Upper lobe of right lung (tissue), 1 donor: ENCODE measurements at places on chromosomes 7 and 10. TPM values are rescaled to one million over a fixed set of nuclear protein-coding genes. Genes with fewer than 3 reads are reported as not detected.
A peak's percentile ranks its signal among the peaks of the same experiment; 100 is the strongest.

DNA sequence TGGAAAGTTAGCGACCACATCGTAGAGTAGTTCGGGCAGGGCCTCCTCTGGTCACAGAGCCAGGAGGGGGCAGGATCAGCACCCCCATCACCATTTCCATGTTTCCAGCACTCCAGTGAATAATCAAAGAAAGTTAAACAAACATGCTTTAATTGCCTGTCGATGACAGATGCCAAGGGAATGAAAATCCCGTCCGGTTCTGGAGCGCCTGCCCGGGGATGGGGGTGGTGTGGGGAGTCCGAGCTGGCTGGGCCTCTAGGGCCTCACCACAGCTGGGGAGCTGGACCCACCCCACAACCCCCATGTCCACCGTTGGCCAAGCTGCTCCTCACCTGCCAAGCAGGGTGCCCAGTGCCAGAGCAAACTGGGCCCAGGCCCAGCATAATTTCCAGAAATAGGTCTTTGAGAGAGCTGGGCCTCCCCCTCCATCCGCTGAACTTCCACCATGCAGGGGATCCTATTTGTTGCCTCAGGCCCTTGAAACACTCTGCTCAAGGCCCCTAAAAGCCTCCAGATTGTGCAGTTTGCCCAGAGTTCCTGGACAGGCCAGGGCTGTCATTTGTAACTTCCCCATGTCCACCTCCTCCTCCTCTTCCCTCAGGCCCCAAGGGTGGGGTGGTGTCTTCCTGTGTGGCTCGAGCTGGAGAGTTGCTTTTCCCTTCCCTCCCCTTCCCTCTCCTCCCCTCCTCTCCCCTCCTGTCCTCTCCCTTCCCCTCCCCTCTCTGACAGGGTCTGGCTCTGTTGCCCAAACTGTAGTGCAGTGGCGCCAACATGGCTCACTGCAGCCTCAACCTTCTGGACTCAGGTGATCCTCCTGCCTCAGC, 101.0 kb downstream of the MYL10 start:
- DNase-seq: peak; percentile 73

- DNase-seq: no peak
Measured at GRCh38 chr10:68564712-68565111, 4.6 kb downstream of the TET1 start.

The ITGA8 gene
- 33.9 TPM for total RNA-seq

GRCh38 chr10:69480068-69480412, 28.8 kb downstream of the TSPAN15 start:
- no peak for DNase-seq

The TMEM72 gene
- total RNA-seq: not detected

GRCh38 chr10:60801522-60801921, 23.2 kb downstream of the CDK1 start:
- DNase-seq: no peak

The KIAA1217 gene
- 23.5 TPM for total RNA-seq

- no peak for DNase-seq
Measured at GRCh38 chr10:101902820-101903145, 59.2 kb upstream of the KCNIP2 start.

The RAB11FIP2 gene
- 27.6 TPM for total RNA-seq

The DRGX gene
- total RNA-seq: not detected

DNA sequence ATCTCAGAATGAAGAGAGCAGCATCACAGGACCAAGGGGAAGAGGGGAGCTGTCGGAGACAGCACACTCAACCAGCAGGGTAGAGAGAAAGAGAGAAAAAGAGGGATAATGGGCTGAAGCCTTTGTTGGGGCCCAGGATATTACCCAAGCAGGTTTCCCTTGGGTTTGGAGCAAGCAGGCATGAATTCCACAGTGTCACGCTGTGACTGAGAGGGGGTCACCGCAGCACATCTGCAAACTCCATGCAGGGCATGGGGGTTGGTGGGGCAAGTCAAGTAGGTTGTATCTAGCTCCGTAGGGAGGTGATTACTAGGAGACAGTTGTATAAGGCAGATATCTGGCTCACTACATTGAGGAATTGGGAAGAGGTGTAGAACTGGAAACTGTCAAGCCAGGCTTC, 42.2 kb upstream of the SEMA3E start:
- DNase-seq: no peak

The PRKG1 gene
- total RNA-seq: 30.0 TPM

DNA sequence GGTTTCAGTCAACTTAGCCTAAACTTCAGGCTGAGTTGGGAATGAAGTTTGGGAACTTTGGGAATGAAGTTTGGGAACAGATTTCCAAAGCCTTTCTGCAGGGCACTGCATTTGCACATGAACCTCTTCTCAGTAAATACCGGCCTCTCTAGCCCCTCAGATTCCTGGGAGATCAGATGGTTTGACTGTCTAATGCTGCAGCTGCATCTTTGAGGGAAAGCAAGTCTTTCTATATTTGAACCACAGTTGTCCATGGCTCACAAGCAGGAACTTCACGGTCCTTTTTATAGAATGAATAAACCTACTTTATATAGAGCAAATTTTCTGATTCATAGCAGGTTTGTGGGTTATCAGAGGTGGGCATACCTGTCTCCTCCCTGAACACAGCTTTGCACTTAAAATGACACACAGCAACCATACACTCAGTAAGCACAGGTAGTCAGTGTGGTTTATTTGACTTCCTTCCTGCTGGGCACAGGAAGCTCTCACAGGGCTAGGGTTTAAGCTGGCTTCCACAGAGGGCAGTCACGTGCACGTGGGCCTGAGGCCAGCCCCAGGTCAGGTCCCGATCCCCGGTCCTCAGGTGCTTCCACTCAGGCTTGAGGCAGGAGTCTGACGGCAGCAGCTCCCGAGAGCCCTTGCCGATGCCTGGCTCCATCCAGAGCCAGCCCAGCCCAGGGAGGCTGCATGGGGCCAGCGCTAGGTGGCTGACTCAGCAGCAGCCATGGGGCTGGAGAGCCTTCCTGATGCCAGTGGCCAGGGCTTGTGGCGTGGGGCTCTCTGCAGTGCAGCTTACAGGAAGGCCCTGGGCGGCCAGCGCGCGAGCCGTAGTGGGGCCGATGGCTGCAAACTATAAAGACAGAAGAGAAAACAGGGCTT, 12.8 kb upstream of the MMP21 start:
- no peak for DNase-seq

DNA sequence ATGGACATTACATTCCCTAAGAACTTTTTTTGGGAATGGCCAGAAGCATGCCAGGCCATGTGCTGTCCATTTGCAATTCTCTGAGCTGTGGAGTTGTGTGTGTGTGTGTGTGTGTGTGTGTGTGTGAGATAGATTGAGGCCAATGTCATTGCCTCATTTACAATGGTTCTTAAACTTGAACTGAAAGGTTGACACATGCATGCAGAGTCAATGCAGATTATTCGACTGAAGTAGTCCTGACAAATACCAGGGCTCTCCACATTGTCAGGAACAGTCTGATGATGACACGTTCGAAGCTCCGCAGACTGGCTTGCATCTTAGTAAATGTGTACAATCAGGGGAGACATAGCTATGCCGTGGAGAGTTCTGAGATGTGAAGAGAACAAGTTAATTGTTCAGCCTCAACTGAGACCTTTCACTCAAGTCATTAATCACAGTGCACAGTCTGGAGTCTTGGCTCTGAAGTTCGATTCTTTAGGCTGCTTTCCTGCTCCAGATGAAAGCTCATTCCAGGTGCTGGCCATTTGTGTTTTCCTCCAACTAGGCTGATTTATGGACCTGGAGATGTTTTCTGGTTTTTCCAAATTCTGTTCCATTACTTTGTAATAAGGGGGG, 921.9 kb downstream of the LRMDA start:
- no peak for DNase-seq

- DNase-seq: no peak
Measured at GRCh38 chr10:88027570-88027969, 164.1 kb downstream of the PTEN start.

DNA sequence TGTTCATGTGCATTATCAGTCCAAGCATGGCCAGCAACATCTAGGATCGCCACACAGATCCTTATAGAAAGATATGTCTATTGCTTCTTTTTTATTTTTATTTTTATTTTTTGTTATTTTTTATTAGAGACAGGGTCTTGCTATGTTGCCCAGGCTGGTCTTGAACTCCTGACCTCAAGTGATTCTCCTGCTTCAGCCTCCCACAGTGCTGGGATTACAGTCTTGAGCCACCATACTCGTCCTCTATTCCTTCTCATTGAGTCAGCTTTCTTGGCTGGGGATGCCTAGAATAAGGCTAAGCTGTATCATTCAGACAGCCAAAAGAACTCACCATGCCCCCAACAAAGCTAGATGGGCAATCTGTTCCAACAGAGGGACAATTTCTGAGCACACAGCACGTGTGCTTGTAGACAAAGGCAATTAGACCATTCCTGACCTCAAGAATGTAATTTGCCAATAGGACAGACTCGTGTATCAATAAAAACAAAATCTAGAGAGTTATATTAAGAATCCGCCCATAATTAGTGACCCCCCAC, 264.0 kb upstream of the NEBL start:
- DNase-seq: no peak

The ASZ1 gene
- not detected for total RNA-seq

DNA sequence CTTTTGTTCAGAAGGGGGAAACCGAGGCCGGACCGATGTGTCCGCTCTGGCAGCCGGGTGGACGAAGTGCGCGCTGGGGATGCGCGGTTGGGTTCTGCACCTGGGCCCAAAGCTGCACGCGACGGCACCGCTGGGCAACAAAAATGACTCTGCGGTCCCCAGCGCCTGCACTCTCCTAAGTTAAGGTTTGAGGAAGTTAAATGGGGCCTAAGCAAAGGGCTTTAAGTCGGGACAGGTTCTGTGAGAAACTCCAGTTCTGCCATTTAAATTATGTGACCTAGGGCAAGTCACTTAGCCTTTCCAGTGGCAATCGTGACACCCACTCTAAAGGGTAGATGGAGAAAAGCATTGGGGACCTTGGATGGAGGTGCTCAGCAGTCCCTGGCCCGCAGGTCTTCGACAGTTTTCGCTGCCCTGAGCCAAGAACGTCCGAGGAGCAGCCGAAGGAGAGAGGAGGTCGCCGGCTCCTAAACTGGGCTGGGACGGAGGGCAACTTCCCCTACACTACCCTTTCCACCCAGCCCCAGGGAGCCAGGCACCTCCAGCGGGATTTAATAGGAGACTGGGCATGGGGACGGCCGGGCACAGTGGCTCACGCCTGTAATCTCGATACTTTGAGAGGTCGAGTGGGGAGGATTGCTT, 534 bp upstream of the ACBD5 start:
- peak; percentile 71 for DNase-seq

DNA sequence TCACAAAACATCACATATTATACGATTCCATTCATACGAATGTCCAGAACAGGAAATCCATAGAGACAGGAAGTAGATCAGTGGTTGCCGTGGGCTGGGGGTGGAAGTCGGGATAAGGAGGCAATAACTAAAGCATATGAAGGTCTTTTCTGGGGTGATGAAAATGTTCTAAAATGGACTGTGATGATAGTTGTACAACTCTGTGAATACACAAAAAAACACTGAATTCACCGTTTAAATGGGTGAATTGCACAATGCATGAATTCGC, 3.2 kb upstream of the INSIG1 start:
- DNase-seq: no peak

DNA sequence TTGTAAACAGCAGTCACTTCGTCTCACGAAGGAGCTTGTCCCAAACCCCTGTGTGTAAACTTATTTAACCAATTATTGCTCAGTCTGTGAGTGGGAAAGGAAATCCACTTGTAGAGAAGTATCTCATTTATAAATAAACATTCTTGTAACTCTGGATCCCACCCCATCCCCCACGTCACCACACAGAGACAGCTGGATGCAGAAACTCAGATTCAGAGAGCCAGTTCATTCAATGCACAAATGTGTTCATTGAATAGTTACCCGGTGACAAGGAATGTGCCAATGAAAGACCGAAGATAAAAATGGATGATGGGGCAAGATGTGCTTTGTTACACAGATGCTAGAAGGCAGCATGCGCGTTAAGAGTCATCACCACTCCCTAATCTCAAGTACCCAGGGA, 8.3 kb upstream of the OCM start:
- no peak for DNase-seq

- no peak for DNase-seq
Measured at GRCh38 chr7:121094829-121095228, 106.3 kb downstream of the CPED1 start.

GRCh38 chr10:69730251-69731156, 71.2 kb upstream of the COL13A1 start:
- DNase-seq: peak; percentile 66

The OR9A4 gene
- 0.20 TPM for total RNA-seq

GRCh38 chr10:87500646-87501048, 4.0 kb upstream of the MINPP1 start:
- DNase-seq: no peak

GRCh38 chr7:96224685-96225084, 97.2 kb downstream of the SLC25A13 start:
- no peak for DNase-seq

DNA sequence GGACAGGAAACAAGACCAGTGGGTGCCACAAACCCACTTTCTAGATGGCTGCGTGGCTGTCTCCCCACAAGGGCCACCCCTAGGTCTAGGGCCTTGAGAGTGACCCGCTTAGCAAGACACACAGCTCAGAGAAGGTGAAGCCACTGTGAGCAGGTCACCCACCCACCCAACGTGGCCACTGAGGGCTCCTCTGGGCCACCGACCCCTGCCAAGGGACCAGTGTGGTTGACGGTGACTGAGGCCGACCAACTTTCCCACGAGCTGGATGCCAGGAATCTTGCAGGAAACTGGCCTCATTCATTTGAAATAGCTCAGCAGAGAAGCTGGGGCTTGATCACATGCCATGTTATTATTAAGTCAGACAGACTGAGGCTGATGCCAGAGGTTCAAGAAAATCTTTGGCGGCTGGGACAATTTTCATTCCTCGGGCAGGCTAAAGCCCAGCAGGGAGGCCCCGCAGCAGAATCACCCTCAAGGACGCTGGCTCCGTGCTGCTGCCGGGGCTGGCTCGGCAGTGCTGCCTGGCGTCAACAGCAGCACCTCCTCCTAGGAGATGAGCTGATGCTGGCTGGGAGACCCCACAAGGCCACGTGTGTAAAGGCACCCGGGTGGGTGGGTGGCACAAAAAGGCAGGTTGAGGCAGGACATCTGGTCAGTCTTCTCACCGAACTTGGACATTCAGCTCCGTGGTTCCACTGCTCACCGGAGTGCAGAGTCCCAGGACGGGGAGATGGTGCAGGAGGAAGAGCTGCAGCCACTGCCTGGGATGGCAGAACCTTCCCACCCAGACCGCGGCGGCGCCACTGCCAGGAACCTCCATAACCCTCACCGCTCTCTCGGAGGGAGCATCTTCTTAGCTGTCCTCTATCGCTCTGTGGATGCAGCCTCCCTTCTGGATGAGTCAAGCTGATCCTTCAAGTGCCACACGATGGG, 57.8 kb downstream of the ZRANB1 start:
- DNase-seq: peak; percentile 61

The FAM25C gene
- total RNA-seq: not detected

GRCh38 chr7:49660976-49661375, 112.5 kb upstream of the VWC2 start:
- no peak for DNase-seq

The KEL gene
- 0.87 TPM for total RNA-seq
